Panc1 (cell line): ENCODE measurements at places on chromosomes 1 and 21. TPM values are rescaled to one million over a fixed set of nuclear protein-coding genes. Genes with fewer than 3 reads are reported as not detected.

The DCDC2B gene
- total RNA-seq: not detected

The ANGPTL1 gene
- not detected for total RNA-seq

The CFAP141 gene
- not detected for total RNA-seq

The ALX3 gene
- total RNA-seq: not detected

The TRABD2B gene
- not detected for total RNA-seq

The CD52 gene
- 1.6 TPM for total RNA-seq

The PLOD1 gene
- total RNA-seq: 156 TPM

The DAB1 gene
- 0.05 TPM for total RNA-seq

GRCh38 chr1:156815307-156815826 lies 1.3 kb downstream of the SH2D2A start:
- H3K4me3 ChIP-seq: no peak overlapping the region
- DNase-seq: no peak
- H3K27me3 ChIP-seq: no peaks in the 10 kb centered on the region
- peaks cover 5% of the 10 kb centered on the region; the same call in 1 of the 2 replicates for H3K4me1 ChIP-seq
- no peak overlapping the region for H3K27ac ChIP-seq

- H3K4me3 ChIP-seq: peak overlapping the region; percentile 58
- no peak for DNase-seq
- H3K4me1 ChIP-seq: peaks cover 29% of the 10 kb centered on the region
- H3K36me3 ChIP-seq: no peaks in the 10 kb centered on the region
These were observed 745 bp downstream of the RCSD1 start for GRCh38 chr1:167630568-167631385.

- DNase-seq: no peak
- no peak overlapping the region for H3K27ac ChIP-seq
- H3K4me1 ChIP-seq: no peaks in the 10 kb centered on the region
- no peak overlapping the region for H3K4me3 ChIP-seq
These were observed 179.4 kb upstream of the SGIP1 start for GRCh38 chr1:66354311-66355201.

- no peaks in the 10 kb centered on the region for H3K4me1 ChIP-seq
- H3K27ac ChIP-seq: no peak overlapping the region
- no peaks in the 10 kb centered on the region for H3K27me3 ChIP-seq
- DNase-seq: no peak
- no peaks in the 10 kb centered on the region for H3K36me3 ChIP-seq
These were observed 143.8 kb downstream of the SDCCAG8 start for GRCh38 chr1:243399561-243400155.

DNA sequence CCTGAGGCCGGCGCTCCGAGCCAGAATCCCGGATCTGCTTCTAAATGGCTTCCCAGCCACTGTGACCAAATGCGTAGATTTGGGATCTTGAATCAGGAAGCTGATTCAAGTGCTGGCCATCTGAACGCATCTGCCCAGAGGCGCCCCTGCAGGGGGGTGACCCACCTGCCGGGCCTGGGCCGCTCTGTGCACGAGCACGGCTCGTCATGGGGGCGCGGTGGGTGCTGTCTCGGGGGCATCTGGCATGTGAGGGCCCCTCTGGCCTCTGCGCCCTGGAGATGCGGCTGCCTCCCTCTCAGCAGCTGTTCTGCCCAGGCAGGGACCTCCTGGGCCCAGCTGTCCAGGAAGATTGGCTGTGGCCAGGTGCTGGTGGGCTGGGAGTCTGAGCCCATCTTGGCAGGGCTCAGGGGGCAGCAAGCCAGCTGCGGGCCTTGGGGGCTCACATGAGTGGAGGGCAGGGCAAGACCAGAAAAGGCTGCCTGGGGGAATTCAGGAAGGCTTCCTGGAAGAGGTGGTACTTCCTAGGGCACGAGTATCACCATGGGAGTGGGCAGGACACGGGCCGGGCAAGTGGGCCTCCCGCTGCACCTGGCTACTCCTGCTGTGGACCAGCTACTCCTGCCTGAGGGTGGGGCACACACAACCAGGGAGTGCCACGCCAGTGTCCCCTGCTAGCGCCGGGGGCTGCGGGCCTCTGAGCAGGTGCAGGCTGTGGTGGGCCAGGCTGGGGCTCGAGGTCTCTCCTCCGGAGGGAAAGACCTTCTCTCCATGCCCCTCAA lies 25.1 kb downstream of the PLCH2 start:
- H3K27ac ChIP-seq: no peak overlapping the region
- no peaks in the 10 kb centered on the region for H3K27me3 ChIP-seq
- H3K4me3 ChIP-seq: no peak overlapping the region
- H3K4me1 ChIP-seq: peaks cover 22% of the 10 kb centered on the region

DNA sequence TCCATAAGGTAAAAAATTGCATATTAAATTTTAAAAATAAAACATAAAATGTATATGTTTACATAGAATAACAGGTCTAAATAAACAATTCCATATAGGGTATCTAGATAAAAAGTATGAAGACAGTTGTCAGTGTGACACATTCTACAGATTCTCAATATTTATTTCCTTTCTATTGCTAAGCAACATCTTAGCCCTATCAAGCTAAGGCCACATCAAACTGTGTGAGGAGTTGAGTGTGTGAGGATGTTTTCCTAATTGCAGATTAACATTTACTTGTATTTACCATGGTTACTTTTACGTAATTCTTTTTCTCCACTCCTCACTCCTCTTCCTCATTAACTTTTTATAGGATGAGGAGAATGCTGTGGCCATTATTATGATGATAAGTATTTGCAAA lies 41.9 kb upstream of the MCOLN3 start:
- H3K27me3 ChIP-seq: peaks cover 50% of the 10 kb centered on the region
- H3K36me3 ChIP-seq: no peaks in the 10 kb centered on the region
- no peaks in the 10 kb centered on the region for H3K4me1 ChIP-seq
- H3K4me3 ChIP-seq: no peak overlapping the region
- H3K27ac ChIP-seq: no peak overlapping the region
- DNase-seq: no peak

- peaks cover 23% of the 10 kb centered on the region for H3K4me1 ChIP-seq
- H3K27ac ChIP-seq: peak overlapping the region; percentile 34; the same call in 1 of the 2 replicates
- DNase-seq: no peak
- H3K27me3 ChIP-seq: no peaks in the 10 kb centered on the region
- H3K36me3 ChIP-seq: no peaks in the 10 kb centered on the region
- peak overlapping the region; percentile 29; the same call in 1 of the 2 replicates for H3K4me3 ChIP-seq
These were observed 1.1 kb upstream of the KCNQ4 start for GRCh38 chr1:40782371-40782956.

GRCh38 chr1:164703960-164704411 lies 145.0 kb downstream of the PBX1 start:
- no peak overlapping the region for H3K4me3 ChIP-seq
- H3K36me3 ChIP-seq: no peaks in the 10 kb centered on the region
- H3K27me3 ChIP-seq: no peaks in the 10 kb centered on the region
- no peaks in the 10 kb centered on the region for H3K4me1 ChIP-seq
- H3K27ac ChIP-seq: no peak overlapping the region
- DNase-seq: no peak

DNA sequence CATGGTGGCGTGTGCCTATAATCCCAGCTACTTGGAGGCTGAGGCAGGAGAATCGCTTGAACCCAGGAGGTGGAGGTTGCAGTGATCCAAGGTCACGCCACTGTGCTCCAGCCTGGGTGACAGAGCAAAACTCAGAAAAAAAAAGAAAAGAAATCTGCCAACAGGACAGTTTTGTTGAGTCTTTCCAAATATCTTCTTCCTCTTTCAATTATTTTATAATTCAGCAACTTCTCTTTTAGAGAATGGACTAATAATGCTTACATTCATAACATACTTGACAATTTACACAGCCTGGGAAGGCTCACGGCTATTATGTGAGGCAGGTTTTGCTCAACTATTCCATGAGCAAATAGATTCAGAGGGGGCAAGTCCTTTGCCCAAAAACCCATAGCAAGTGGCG lies 18.1 kb downstream of the CNR2 start:
- H3K4me1 ChIP-seq: no peaks in the 10 kb centered on the region
- H3K36me3 ChIP-seq: no peaks in the 10 kb centered on the region
- H3K4me3 ChIP-seq: no peak overlapping the region
- no peak for DNase-seq
- H3K27ac ChIP-seq: no peak overlapping the region

DNA sequence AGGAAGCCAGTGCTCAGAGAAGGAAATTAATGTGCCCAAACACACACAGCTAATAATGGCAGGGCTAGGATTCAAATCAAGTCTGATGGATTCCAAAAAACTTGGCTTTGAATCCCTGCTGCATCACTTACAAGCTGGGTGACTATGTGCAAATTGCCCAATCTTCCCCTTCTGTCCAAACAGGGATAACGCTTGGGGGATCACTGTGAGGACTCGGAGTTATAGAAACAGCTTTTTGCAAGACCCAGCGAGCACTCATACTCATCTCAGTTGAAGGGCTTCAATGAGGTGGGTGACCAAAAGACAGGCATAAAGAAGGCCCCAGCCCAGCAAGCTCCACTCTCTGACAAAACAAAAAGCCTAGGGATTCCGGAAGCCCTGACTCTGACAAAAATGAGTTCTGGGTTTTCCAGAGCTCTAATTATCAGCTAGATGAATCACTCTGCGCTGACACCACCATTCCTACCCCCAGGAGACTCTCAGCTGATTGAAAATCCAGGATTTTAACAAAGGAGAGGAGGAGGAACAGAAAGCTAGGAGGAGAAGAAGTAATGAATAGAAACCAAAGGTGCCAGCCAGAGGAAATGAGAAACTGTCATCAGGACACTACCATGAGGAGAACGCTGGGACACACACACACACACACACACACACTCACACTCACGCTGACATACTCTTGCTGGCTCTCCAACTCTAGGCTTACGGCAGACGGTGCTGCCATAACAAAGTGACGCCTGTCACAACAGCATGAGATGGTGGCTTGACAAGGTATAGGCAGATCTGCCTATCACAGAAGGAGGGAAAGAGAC lies 1.6 kb upstream of the STK40 start:
- peak overlapping the region; percentile 99 for H3K27ac ChIP-seq
- H3K36me3 ChIP-seq: no peaks in the 10 kb centered on the region; the same call in 1 of the 2 replicates
- peak overlapping the region; percentile 68 for H3K4me3 ChIP-seq
- peaks cover 27% of the 10 kb centered on the region for H3K4me1 ChIP-seq
- no peak for DNase-seq

DNA sequence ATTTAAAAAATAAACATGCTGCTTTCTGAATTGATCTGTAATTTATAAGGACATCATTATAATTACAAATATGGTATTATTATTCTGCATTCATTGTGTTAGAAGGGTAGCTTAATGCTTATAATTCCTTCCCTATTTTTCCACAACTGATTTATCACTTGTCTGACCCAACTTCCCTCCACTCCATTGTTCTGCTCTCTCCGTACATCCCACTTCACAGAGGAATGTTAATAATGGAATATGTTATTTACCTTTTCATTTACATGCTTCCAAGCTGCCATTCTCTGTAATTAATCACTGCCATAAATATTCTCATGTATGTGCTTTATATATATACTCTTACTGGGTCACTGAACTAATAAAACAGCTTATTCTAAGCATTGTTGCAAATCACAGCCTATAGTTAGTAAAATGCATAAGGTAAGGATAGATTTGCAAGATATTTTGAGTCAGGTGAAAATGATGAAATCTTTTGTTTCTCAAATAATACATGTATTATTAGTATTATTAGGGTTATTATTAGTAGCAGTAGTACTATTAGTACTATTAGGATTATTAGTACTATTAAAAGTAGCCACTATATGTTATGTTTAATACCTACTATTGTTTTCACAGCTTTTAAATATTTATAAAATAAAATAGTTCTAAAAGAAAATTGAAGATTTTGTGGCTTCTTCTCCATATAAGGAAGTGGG lies 70.6 kb upstream of the NEK7 start:
- H3K4me3 ChIP-seq: no peak overlapping the region
- no peak overlapping the region for H3K27ac ChIP-seq
- no peaks in the 10 kb centered on the region for H3K36me3 ChIP-seq
- no peaks in the 10 kb centered on the region for H3K27me3 ChIP-seq
- DNase-seq: no peak

GRCh38 chr1:167899253-167899681 lies 14.7 kb downstream of the ADCY10 start:
- H3K27me3 ChIP-seq: no peaks in the 10 kb centered on the region
- H3K4me1 ChIP-seq: no peaks in the 10 kb centered on the region
- no peaks in the 10 kb centered on the region for H3K36me3 ChIP-seq
- H3K27ac ChIP-seq: no peak overlapping the region

GRCh38 chr1:33256471-33257206 lies at the start of gene ZNF362:
ZNF362 (plus strand) TSS chr1:33256492; CDS start chr1:33270575, 14,083 bp downstream.
- peak; percentile 36 for DNase-seq
- peak within 1 kb of the TSS; percentile 67 for H3K4me3 ChIP-seq
- H3K36me3 ChIP-seq: no peaks in the 10 kb centered on the region
- peak within 1 kb of the TSS; percentile 66 for H3K27ac ChIP-seq
- peaks cover 11% of the 10 kb centered on the region for H3K4me1 ChIP-seq

GRCh38 chr1:181392613-181393220 lies 90.6 kb upstream of the CACNA1E start:
- no peaks in the 10 kb centered on the region for H3K4me1 ChIP-seq
- no peak for DNase-seq
- no peak overlapping the region for H3K27ac ChIP-seq
- no peak overlapping the region for H3K4me3 ChIP-seq

- no peak for DNase-seq
- H3K4me3 ChIP-seq: no peak overlapping the region
- H3K4me1 ChIP-seq: peaks cover 6% of the 10 kb centered on the region
- H3K36me3 ChIP-seq: no peaks in the 10 kb centered on the region
These were observed 64.8 kb downstream of the GPR137B start for GRCh38 chr1:236207121-236207520.

GRCh38 chr1:56451491-56451890 lies 127.9 kb downstream of the PLPP3 start:
- no peaks in the 10 kb centered on the region for H3K4me1 ChIP-seq
- no peak for DNase-seq
- no peaks in the 10 kb centered on the region for H3K36me3 ChIP-seq
- H3K27me3 ChIP-seq: no peaks in the 10 kb centered on the region

GRCh38 chr21:36719614-36720013 lies 20.7 kb downstream of the SIM2 start:
- no peaks in the 10 kb centered on the region for H3K36me3 ChIP-seq
- no peak for DNase-seq
- no peak overlapping the region for H3K27ac ChIP-seq
- H3K27me3 ChIP-seq: no peaks in the 10 kb centered on the region
- H3K4me3 ChIP-seq: no peak overlapping the region

- no peaks in the 10 kb centered on the region for H3K27me3 ChIP-seq
These were observed 5.7 kb downstream of the URB1 start for GRCh38 chr21:32387151-32387550.

- no peak for DNase-seq
- H3K27ac ChIP-seq: no peak overlapping the region
- H3K36me3 ChIP-seq: peaks cover 7% of the 10 kb centered on the region; the same call in 1 of the 2 replicates
- no peaks in the 10 kb centered on the region for H3K4me1 ChIP-seq
- H3K4me3 ChIP-seq: no peak overlapping the region
- H3K27me3 ChIP-seq: no peaks in the 10 kb centered on the region
These were observed 3.7 kb upstream of the KPNA6 start for GRCh38 chr1:32104127-32104526.

GRCh38 chr1:43653893-43654292 lies 3.9 kb downstream of the KDM4A start:
- no peak overlapping the region for H3K4me3 ChIP-seq
- H3K36me3 ChIP-seq: peaks cover 17% of the 10 kb centered on the region
- no peak for DNase-seq
- no peaks in the 10 kb centered on the region for H3K27me3 ChIP-seq
- peaks cover 12% of the 10 kb centered on the region for H3K4me1 ChIP-seq
